ENCODE measurements at places on chromosomes 13 and 19. TPM values are rescaled to one million over a fixed set of nuclear protein-coding genes. Genes with fewer than 3 reads are reported as not detected.

GRCh38 chr13:44278166-44278565 is 95.5 kb upstream of the SERP2 start:
- no peak for DNase-seq

- DNase-seq = no peak
Observed at GRCh38 chr13:89755729-89756492, 1591.6 kb upstream of the MIR17HG start.

- no peak for DNase-seq
Observed at GRCh38 chr13:42149136-42149535, 100.7 kb downstream of the DGKH start.

DNA sequence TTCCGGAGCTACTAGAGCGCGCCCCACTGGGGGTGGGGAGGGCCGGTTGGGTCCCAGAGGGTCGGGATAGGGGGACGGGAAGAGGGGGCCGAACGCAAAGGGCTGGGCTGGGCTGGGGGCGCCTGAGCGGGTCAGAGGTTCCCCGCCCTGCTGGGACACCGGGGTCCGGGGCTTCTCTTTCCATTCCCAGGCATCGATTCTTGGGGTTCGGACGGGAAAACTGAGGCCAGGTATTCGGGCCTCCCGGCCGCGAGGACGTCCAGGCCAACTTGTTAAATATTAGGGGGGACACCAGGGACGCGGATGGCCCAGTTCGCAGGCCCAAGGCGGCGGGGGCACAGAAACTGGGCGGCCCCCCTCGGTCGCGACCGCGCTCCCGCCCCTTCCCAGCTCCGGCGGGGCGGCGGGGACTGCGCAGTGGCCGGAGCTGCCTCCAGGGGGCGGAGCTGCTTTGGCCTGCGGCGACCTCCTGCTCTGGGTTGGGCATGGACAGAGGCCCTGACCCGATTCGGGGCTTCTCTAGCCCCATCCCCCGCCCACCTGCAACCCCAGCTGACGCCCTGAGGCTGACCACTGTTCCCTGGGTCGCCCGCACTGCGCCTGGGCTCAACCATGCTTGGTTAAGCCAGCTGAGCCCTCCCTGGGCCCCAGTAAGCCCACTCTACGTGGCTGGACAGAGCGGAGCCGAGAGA is 1.2 kb upstream of the KLF16 start:
- peak; percentile 78 for DNase-seq

Gene CD79A
- total RNA-seq = 0.45 TPM

Gene VSIG10L
- total RNA-seq = 3.6 TPM

- DNase-seq = peak; percentile 43
Observed at GRCh38 chr19:52296773-52297600, at the start of gene ZNF480. Gene ZNF480 (plus strand): TSS chr19:52297169. CDS start chr19:52300413, 3,244 bp downstream.

Gene MEIS3
- 0.87 TPM for total RNA-seq

GRCh38 chr19:46728693-46729339 is 11.9 kb upstream of the PRKD2 start:
- peak; percentile 87 for DNase-seq

Data from Calu3 (cell line).